ENCODE measurements at places on chromosomes 13 and 19. TPM values are rescaled to one million over a fixed set of nuclear protein-coding genes. Genes with fewer than 3 reads are reported as not detected.
A peak's percentile ranks its signal among the peaks of the same experiment; 100 is the strongest.

DNA sequence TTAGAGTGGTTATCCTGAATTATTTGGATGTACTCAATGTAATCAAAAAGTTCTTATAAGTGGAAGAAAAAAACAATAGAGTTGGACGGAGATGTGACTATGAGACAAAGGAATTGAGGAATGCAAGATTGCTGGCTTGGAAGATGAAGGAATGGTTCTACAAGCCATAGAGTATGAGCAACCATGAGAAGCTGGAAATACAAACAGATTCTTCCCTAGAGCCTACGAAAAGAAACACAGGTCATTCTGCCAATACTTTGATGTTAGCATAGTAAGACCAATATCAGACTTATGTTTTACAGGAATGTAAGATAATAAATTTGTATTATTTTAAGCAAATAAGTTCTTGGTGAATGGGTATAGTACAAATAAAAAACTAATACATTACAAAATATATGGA is 249.2 kb downstream of the DIAPH3 start:
- no peaks in the 10 kb centered on the region for H3K36me3 ChIP-seq
- no peak overlapping the region for H3K4me3 ChIP-seq
- no peak overlapping the region for H3K27ac ChIP-seq
- no peaks in the 10 kb centered on the region for H3K27me3 ChIP-seq
- no peaks in the 10 kb centered on the region for H3K4me1 ChIP-seq

GRCh38 chr19:32450217-32450616 is 44.6 kb downstream of the DPY19L3 start:
- no peak overlapping the region for H3K4me3 ChIP-seq
- peaks cover 9% of the 10 kb centered on the region for H3K36me3 ChIP-seq
- DNase-seq: no peak
- no peaks in the 10 kb centered on the region for H3K27me3 ChIP-seq
- H3K4me1 ChIP-seq: no peaks in the 10 kb centered on the region
- H3K27ac ChIP-seq: no peak overlapping the region

DNA sequence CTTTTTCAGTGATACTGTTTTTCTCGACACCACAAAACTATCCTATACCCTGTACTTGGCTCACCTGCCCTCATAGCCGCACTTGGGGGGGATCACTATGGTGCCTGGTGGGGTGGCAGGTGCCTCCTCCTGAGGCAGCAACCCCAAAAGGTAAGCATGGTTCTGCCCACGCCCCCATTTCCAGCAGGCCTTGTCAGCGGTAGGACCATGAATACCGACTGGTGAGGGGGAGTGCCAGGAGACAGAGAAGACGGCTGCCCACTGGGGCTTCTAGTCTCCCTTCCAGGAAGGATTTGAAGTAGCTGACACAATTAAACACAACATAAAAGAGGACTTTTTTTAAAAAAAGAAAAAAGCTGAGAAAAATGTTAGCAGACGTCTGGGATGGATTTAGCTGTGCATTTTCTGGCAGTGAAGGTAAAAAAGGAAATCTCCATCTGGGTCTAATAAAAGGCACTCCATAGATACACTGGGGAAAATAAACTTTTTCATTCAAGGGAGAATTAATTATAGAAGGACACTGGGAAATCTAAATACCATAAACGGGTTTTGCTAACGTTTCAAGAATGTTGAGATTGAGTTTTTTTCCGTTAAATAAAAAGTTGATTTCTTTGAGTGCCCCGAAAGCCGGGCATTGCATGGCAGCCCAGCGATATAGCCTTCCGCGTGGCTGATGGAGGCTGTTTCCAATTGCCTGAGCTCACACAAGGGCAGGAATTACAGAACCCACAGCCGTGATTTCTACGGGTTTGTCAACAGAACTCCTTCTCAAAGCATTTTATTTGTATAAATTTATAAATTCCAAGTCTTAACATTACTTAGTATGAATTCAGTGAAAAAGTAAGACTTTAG is 45.1 kb downstream of the ATP11A start:
- DNase-seq: peak; percentile 72
- H3K27me3 ChIP-seq: no peaks in the 10 kb centered on the region
- peaks cover 19% of the 10 kb centered on the region for H3K4me1 ChIP-seq
- no peak overlapping the region for H3K4me3 ChIP-seq

DNA sequence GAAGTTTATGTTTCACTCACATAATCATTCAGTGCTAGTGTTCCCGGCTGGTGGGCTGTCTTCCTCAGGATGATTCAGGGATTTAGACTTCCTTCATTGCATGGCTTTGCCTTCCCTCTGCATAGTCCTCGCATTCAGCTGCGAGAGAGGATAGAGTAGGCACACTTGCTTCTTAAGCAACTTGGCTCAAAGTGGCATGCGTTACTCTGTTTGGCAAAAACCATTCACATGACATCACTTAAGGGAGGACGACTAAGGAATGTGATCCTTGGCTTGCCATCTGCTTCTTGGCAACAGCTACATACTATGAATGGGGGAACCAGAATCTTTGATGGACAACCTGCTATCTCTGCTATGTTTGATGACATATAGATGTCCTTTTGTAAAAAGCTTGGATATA is 359.3 kb downstream of the TDRD3 start:
- no peaks in the 10 kb centered on the region for H3K36me3 ChIP-seq
- H3K27ac ChIP-seq: no peak overlapping the region
- H3K4me3 ChIP-seq: no peak overlapping the region
- peaks cover 5% of the 10 kb centered on the region for H3K4me1 ChIP-seq
- DNase-seq: peak; percentile 45

- H3K36me3 ChIP-seq: peaks cover 41% of the 10 kb centered on the region
- no peak overlapping the region for H3K4me3 ChIP-seq
- H3K27ac ChIP-seq: no peak overlapping the region
Observed at GRCh38 chr19:55303477-55303876, 19.7 kb downstream of the BRSK1 start.

GRCh38 chr19:10551698-10552301 is 8.1 kb downstream of the ATG4D start:
- H3K36me3 ChIP-seq: peaks cover 83% of the 10 kb centered on the region
- no peaks in the 10 kb centered on the region for H3K27me3 ChIP-seq

DNA sequence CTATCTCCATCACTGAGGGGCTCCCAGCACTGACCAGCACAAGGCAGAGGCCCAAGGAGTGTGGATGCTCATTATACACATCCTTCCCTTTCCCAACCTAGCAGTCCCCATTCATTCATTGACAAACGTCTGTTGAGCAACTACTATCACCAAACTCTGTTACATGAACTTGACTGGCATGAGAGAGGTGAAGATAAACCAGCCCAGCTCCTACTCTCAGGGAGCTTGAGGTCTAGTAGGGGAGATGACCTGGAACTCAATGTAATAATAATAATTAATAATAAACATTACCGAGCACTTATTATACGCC is 8.9 kb upstream of the CEACAM16 start:
- H3K4me1 ChIP-seq: peaks cover 5% of the 10 kb centered on the region
- no peak overlapping the region for H3K4me3 ChIP-seq
- no peak for DNase-seq
- H3K27ac ChIP-seq: no peak overlapping the region

- no peak for DNase-seq
- no peaks in the 10 kb centered on the region for H3K27me3 ChIP-seq
- peak overlapping the region; percentile 99 for H3K27ac ChIP-seq
Observed at GRCh38 chr19:40282209-40282580, 3.0 kb downstream of the AKT2 start.

Gene C2CD4C
- 1.9 TPM for polyA plus RNA-seq

Gene ACP7
- 0.09 TPM for polyA plus RNA-seq
